ENCODE measurements at places on chromosomes 12 and 14.

DNA sequence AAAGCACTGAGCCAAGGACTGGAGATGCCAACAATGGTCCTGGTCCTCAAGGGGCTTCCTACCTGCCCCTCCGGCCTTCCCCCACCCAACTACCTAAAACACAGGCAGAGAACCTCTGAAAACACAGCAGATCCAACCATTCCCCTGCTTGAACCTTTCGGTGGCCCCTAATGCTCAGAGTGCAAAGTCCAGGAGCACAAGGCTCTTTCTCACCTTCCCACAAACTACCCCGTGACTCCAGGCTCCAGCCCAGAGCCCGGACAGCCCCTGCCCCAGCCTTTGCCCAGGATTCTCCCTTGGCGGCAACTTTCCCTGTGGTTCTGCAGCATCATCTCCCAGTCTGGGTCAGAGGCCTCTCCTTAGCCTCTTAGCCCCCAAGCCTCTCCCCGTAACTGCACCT lies 1.6 kb upstream of the CD9 start:
- DNase-seq = no peak

DNA sequence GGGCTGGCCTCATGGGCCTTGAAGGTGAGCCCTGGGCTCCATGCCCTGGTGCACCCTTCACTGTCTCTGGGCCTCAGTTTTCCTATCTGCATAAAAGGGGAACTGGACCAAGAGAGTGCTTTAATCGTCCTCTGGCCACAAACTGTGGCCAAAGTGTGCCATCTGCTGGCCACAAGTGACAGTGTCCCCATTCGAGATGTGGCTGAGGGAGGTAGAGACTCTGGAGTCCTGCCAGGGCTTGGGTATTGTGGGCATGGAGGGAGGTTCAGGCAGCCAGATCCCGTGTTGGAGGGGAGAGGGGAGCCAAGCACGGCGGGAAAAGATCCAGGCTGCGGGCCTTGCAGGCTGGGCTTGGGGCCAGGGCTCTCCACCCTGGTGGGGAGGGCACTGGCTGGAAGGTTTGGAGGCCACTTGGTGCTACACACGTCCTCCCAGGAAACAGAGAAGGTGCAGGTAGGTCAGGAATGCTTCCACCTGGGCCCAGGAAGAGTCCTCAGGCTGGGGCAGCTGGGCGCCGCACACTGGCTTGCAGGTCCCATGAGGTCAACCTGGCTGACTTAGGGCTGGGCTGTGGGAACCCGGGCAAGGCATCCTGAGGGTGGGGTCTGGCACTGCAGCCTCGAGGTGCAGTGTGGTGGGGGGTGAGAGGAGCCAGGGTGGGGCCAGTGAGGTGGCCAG lies 7.3 kb upstream of the KIF26A start:
- DNase-seq = peak; percentile 24

DNA sequence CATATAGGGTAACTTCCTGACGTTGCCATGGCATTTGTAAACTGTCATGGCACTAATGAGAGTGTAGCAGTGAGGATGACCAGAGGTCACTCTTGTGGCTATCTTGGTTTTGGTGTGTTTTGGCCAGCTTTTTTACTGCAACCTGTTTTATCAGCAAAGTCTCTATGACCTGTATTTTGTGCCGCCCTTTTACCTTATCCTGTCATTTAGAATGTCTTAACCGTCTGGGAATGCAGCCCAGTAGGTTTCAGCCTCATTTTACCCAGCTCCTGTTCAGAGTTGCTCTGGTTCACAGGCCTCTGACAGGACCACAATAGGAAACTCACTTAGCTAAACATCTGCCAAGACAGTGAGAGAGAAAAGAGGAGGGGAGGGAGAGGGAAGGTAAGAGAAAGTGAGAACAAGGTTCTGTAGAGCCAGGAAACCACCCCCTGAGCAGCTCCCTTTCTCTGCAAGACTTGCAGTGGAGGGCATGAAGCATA lies 64.8 kb upstream of the PLEKHG3 start:
- DNase-seq = no peak

- no peak for DNase-seq
Measured at GRCh38 chr12:109305547-109305946, 3.5 kb downstream of the FOXN4 start.

DNA sequence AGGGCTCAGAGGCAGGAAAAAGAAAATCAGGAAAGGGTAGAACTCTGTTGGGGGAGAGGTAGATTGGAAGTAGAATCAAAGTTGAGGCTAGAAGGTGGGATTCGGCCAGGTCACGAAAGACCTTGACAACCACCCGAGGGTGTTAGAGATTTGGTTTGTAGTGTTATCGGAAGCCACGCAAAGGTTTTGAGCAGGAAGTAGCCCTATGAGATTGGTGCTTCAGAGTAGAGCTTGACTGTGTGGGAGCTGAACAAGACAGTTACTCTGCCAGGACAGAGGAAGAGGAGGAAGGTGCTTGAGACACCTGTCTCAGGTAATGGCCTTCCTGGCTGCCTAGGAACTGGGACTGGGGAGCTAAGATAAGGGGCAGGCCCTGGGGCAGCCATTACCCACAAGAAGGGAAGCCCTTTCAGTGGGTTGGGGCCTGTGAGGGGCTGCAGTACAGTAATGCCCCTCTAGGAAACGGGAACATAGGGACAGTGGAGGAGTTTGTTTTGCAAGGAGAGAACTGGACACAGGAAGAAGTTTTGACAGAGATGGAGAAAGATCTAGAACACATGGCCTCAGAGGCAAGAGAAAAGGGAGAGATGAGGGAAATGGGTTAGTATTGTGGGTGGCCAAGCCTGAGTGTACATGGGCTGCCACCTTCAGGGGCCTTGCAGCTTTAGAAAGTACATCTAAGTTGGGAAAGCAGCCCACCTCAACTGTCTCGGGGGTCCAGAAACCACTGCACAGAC lies 73.5 kb downstream of the RIN3 start:
- no peak for DNase-seq

- DNase-seq = no peak
Measured at GRCh38 chr14:104299993-104300761, 161.8 kb downstream of the KIF26A start.

- DNase-seq = no peak
Measured at GRCh38 chr12:63862187-63862968, 17.9 kb downstream of the SRGAP1 start.

- no peak for DNase-seq
Measured at GRCh38 chr14:27096091-27096490, 498.3 kb upstream of the NOVA1 start.

GRCh38 chr12:119258556-119258955 lies 76.0 kb upstream of the CCDC60 start:
- no peak for DNase-seq

DNA sequence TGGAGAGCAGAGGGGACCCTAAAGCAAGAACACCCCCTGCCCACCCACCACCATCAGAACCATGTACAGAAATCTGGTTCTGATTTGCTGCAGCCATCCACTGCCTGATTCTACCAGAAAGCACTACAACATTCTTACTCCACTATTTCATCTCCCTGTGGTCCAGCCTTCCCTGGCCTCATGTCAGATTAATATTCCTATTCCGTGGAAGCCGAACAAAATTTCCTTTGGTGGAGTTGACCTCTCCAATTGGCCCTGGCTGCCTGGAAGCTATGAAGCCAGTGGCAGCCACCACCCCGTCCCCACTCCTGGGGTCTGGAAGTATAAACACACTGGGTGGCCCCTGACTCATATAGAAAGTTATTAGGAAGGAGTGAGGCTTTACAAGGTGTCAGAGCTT lies 60.2 kb downstream of the ANO2 start:
- no peak for DNase-seq

DNA sequence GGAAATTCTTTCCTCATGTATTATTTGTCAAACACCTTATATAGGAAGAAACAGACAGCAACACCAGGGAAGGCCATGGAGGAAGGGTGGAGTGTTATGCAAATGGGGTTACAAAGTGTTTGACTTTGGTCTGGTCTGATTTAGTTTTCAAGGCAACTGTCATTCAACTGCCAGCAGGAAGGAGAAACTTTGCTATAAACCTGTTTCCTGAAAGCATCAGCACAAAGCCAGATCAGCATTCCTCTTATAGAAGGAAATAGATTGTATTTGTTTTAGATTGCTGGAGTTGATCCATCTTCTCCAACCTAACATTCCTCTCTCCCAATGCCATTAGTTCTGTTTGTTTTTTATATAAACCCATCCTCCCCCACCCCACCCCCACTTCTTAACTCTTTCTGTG lies 65.7 kb downstream of the STAB2 start:
- DNase-seq = no peak

DNA sequence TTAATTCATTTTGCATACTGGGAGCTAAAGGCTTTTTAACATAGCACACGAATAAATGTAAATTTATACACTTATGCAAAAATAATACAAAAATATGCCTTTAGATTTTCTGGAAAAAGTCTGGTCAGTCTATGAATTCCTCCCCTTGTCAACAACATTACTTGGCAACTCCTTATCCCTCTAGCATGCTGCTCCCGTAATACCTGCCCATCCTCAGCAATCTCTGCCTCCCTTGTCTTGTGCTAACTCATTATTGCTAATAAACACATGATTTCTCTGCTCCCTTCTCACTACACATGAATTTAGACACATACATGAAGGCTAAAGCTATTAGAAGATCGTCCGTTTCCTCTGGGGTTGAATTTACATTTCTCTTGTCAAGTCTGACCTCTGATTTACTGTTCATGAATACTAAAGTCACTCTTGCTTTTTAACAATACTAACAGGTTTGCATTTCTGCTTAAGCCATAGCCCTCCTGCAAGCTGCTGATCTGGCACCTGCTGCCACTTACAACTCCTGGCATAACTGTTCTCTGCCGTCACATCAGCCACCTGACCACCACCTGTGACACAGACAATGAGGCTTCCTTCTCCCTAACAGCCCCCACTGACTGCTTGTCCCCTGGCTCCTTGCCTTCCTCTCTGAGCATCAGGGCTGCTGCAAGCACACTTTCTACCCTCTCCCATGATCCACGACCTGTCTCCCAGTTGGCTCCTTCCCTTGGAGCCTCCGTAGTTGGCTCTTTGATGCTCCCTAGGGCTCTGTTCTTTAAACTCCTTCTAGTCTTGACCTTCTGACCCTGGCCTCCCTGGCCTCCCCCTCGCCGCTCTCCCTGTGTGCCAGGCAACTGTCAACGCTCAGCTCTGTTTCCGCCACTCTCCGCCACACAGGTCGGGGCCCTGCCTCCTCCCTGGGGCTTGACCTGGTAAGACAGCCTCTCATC lies 177.6 kb downstream of the CALM1 start:
- no peak for DNase-seq

DNA sequence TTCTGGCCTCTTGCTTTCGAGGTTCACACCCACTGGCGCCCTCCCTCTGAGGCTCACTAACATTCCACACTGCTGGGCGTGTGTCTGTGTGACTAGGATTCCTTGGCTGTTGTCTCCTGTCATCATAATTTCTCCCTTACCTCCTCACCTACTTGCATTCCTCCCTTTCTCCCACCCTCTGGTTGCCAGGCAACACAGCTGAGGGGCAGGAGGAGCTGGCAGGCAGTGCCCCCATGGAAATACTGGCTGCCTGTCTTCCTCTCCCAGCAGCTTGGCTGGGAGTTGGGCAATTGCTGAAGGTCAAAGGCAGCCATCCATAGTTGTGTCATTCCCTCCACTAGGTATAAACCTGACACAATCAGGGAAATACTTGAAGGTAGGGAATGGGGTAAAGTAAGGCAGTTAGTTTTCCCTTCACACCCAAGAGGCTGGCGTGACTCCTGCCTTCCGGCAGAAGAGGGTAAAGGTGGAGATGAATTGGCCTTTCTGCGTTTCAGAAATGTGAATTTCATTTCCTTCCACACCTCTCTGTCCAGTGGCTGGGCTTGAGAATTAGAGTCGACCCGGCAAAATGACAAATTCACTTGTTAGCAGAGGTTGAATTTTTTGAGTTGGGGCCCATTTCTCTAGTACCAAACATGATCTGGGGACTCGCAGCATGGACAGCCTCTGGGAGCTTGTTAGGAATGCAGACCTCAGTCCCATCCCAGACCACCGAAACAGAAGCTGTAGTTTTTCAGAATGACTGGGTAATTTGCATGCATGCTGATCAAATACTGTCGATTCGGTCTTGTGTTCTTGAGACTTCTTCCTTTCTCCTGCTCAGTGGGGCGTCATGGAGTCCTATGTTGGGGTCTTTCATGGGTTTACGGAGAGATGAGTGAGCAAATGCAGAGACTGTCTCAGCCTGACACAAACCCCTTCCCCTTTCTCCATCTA lies 24.3 kb upstream of the EMP1 start:
- DNase-seq = no peak

- no peak for DNase-seq
Measured at GRCh38 chr14:68270342-68270741, 450.8 kb downstream of the RAD51B start.

- no peak for DNase-seq
Measured at GRCh38 chr12:46886541-46887041, 60.8 kb upstream of the SLC38A4 start.

GRCh38 chr12:116299064-116299463 lies 21.6 kb upstream of the MED13L start:
- no peak for DNase-seq

DNA sequence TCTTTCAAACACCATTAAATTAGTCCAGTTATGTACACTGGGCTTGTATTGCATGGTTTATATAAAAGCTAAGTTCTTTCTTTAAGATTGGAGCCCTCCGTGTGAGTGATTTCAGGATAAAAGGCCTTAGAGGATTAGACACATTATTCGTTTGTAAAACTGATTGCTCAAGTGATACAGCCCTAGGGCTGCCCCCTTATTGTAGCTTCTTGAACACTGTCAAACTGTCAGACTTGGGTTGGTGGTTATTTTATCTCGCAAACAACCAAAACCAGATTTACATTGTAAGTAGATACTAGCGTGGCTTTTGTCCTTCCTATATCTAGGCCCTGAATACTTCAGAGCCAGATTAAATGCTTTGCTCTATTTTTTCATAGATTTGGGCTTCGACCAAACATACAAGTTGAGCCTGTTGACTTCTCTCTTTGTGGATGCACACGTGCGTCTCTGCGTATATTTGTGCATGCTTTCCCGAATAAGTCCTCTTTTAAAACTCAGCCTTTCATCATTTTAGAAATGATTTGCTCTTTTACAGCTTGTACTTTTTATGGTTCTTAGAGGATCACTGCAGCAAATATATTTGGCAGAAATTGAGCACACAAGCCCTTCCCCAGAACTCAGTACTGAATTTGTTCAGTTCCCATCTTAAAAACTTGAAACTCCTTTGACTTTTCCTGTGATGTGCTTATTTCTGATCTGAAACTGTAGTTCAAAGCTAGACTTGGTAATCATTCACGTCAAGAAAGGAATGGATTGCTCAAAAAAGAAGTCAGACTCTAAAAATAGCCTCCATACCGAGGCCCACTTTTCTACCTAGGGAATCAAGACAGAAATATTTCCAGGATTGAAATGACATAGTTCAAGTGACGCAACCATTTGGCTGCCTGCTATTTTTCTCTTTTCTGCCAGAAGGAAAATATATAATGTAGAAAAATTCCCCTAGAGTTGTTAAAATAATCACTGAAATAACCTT lies 129.5 kb downstream of the ETV6 start:
- no peak for DNase-seq
